ENCODE measurements at places on chromosomes 7 and 10. TPM values are rescaled to one million over a fixed set of nuclear protein-coding genes. Genes with fewer than 3 reads are reported as not detected.

ADO gene
- 27.5 TPM for total RNA-seq

PRTFDC1 gene
- 22.9 TPM for total RNA-seq

SNX10 gene
- 1.8 TPM for total RNA-seq

TAS2R60 gene
- not detected for total RNA-seq

SPDYE16 gene
- total RNA-seq = 0.51 TPM

All from type B pancreatic cell (in vitro differentiated cells).